ENCODE measurements at places on chromosomes 11 and 22. TPM values are rescaled to one million over a fixed set of nuclear protein-coding genes. Genes with fewer than 3 reads are reported as not detected.

GRCh38 chr11:1943576-1943975 is 3.6 kb upstream of the MRPL23 start:
- DNase-seq: peak; percentile 8

DNA sequence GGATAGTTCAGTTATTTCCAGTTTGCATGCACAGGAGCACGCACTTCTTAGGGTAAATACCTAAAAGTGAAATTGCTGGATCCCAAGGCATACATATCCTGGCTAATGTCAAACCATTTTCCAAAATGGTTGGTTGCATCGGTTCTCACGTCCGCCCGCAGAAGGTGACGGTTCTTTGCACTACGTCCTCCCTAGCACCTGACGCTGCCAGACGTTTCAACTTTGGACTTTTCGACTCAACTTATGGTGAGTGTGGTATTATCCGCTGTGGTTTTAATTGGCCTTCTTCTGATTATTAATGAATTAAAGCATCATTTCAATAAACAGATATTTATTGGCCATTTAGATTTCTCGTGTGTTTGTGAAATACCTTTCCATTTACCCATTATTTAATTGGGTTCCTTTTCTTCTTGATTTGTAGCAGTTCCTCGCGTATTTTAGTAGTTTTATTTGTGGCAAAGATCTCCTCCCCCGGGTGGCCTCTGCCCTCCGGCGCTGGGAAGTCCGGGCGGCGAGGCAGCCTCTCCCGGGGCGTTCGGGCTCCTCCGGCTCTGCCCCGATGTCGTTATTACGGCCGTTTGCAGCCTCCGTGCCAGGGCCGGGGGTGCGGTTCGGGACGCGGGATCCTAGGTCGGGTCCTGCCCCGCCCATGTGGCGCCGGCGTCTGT is at the start of gene JHY:
Gene JHY, plus strand, starts transcription at position 571 of the 668 bp plus-strand sequence. CDS start 3,091 bp downstream, outside the sequence.
- no peak for DNase-seq

DNA sequence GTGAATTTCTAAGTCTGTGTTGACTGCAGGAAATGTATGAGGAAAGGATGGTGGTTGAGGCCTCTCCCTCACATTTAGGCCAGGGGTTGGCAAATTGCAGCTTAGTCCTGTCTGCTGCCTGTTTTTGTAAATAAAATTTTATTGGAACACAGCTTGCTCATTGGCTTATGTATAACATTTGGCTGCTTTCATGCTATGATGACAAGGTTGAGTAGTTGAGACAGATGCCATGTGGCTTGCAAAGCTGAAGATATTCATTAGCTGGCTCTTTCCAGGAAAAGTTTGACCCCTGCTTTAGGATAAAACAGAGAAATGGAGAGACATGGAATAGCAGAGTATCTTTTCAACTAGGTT is 46.2 kb downstream of the BCR start:
- DNase-seq: no peak

DNA sequence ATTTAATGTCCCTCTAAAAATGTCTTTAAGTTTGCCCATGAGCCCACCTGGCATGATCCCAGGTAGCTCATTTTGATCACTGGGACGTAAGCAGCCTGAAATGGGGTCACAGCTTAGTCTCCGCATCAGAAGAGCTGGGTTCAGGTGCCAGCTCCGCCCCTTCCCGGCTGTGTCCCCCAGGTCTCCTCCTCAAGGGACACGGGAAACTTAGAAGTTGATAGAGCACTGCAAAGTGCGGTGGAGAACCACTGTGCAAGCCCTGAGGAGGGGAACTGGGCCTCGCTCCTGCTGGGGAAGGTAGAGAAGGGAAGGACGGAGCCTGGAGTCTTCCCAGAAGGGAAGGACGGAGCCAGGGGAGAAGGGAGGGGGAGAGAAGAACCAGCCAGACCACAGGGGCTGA is 7.7 kb downstream of the TOM1 start:
- no peak for DNase-seq

GRCh38 chr22:35489239-35489638 is 51.4 kb upstream of the RASD2 start:
- no peak for DNase-seq

- no peak for DNase-seq
Observed at GRCh38 chr11:46075168-46075567, 46.1 kb downstream of the PHF21A start.

Gene SNX15
- 33.0 TPM for total RNA-seq

DNA sequence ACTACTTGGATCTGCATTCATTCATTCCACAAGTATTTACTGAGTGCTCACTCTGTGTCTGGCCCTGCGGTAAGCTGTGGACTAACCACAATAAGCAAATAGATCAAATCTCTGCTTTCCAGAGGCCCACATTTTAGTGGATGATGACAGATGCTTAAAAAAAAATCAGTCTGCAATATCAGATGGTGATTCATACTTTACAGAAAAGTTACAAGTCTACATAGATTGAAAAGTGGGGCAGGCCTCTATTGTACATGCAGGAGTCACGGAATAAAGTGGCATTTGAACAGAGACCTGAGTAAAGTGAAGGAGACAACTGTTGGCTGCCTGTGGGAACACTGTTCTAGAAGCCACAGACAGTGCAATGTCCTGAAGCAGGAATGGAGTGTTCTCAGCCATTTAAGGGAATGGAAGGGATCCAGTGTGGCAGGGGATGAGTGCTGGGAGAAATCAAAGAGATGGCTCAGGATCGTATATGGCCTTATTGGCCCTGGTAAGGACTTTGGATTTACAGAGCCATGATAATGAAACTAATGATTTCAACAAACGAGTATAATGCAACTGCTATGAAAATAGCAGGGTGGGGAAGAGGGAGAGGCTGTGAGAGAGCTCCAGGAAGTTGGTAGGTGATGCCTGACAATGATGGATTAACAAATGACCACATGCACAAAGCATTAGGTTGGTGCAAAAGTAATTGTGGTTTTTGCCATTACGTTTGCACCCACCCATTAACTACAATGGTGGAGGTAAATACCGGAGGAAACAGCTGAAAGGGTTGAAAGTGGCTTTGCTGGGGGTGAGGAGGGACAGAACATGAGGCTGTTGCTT is 31.1 kb downstream of the TMEM45B start:
- no peak for DNase-seq

DNA sequence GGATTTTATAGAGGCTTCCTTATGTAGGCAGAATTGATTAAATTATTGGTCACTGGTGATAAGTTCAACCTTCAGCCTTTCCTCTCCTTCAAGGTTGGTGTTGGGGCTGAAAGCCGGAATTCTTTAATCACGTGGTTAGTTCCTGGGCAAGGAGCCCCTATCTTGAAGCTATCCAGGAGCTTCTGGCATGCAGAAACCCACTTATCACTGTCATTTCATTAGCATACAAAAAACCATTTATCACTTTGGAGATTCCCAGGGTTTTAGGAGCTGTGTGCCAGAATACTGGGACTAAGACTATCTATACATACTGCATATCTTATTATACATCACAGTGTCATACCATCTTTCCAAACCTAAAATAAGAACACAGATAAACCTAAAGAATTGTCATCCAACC is 18.5 kb upstream of the MED17 start:
- no peak for DNase-seq

DNA sequence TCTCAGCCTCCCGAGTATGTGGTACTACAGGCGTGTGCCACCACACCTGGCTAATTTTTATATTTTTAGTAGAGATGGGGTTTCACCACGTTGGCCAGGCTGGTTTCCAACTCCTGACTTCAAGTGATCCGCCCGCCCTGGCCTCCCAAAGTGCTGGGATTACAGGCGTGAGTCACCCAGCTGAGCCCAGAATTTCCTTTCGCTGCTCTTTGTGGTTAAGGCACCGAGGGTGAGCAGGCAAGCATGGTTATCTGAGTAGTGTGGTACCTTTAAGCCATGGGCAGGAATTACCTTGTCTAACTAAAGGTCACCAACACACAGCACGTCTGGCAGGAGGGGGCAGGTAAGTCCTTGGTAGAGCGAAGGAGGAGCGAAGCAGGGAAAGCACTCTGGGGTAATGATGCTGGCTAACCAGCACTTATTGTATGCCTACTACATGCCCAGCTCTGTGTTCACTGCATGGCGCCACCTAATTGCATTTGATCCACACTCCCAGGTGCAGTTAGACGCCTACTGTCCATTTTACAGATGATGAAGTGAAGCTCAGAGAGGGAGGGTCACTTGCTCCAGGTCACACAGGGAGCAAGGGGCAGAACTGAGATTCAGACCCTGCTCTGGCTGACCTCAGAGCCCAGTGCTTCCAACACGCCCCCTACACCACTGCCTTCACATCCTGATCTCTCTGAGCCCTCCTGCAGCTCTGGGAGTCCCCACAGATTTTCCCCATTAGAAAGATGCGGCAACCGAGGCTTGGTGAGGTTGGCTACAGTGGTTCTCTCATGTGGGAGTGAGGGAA is 45.7 kb downstream of the TRIOBP start:
- DNase-seq: no peak

Gene VWCE
- 40.1 TPM for total RNA-seq

DNA sequence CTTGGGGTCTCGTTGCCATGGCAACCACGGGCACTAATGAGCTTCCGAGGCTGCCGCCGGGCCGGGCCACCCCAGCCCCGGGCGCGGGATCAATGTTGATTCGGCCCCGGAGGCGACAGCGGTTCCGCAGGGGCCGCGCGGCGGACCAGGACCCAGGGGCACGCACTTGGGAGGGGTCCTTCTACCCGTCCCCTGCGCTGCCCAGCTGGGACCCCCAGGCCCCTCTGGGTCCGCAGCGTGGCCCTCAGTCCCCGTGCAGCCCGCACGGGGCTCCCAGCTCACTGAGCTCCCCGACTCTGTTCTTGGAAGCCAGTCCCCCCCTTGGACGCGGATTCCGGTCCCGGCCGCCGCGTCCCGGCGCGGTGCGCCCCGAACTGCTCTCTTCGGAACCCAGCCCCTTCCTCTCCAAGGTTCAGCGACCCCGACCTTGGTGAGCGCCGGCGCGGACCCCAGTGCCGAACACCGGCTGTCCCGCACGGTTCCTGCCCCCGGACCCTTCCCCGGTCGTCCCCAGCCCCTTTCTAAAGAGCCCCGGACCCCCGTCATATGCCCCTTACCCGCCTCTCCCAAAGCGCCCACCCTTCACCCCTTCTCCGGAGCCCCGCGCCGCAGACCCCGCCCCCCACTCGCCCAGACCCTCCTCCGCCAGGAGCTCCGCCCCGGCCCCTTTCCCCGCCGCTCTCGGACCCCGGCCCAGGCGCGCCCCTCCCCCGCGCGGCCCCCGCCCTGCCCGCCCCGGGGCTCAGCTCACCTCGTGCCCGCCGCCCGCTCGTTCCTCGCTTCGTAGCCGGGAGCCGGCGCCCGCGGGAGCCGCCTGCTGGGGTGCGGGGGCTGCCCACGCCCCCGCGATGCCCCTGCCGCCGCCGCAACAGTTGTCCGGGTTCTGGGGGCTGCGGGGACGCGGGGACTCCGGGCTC is 18.3 kb upstream of the SHISAL1 start:
- DNase-seq: no peak

Gene RNF215
- 32.5 TPM for total RNA-seq

GRCh38 chr11:68342459-68343158 is 30.2 kb downstream of the LRP5 start:
- peak; percentile 44 for DNase-seq

Gene PATE2
- not detected for total RNA-seq

Gene C1QTNF5
- total RNA-seq: 0.31 TPM

Gene FXYD2
- 7.7 TPM for total RNA-seq

Gene SGSM1
- 3.6 TPM for total RNA-seq

- no peak for DNase-seq
Observed at GRCh38 chr11:122173074-122173450, 57.0 kb upstream of the BLID start.

DNA sequence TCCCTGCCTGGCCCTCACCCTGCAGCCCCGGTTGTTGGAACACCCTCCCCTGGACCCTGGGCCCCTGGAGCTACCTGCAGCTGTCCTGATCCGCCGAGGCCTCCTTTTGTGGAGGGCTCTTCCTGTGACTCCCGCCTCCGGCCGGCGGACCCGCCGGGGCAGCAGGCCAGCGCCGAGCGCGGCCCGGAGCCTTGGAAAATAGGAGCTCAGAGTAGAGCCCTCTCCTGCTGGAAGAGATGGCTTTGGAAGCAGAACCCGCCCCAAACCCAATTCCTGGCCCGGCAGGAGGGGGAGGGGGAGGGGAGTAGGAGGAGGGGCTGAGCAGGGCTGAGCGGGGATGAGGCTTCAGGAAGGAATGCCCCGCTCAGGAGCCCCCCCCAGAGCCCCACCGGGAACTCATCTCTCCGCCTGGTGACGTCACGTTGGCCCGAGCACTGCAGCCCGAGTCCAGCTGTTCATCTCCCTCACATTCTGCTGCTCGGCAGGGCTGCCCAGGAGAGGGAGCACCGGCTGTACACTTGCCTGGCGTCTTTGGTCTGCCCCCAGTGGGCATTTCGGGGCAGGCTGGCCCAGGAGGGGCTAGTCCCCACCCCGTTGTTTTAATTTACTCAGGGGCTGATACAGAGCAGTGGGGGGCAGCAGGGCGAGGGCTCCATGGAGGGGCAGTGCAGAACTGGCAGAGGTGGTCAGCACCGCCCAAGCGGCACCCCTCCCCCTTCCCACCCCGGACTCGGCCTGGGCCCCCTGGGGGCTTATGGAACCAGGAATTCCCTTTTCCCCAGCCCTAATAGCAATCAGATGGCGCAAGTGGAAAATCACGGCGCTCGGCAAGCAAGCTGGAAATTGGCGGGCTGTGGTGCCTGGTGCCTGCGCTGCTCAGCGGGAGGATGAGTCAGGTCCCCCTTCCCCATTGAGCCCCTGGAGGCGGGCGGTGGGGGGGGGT is at the start of gene MRGPRF:
Gene MRGPRF, minus strand, starts transcription at position 238 of the 943 bp plus-strand sequence. CDS start 3,345 bp downstream, outside the sequence.
- no peak for DNase-seq

Gene OR8G1
- not detected for total RNA-seq

DNA sequence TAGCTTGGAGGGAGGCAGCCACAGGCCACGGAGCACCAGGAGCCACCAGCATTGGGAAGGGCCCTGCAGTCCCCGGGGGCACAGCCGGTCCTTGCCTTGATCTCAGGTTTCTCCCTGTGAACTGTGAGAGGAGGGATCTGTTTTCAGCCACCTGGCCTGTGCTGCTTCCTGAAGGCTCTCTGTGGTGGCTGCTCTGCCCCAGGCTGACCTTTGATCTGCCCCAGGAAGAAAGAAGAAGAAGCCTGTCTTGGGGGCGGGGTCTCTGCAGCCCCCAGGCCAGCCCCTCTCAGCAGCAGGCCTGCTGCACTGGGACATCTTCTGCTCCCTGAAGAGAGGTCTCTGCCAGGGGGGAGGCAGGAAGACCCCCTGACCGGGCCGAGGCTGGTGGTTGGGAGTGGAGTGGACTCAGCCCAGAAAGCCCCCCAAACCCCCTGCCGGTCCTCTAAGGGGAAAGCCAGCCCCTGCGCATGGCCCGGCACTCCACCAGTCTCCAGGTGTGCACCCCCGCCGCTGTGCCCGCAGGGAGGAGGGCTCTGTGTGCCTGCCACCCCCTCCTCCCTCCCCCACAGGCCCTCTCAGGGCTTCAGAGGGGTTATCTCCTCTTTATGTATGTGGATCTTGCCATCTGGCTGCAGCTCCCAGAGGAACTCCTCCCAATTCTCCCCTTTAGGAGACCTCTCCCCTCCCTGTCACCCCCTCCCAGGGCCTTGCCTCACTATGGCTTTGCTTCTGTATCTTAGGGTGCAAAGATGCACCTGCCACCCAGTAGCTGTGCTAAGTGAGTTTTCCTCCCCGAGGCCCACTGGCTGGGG is 675.3 kb downstream of the BRD1 start:
- no peak for DNase-seq

Gene OR51B5
- total RNA-seq: 0.44 TPM

Gene CHRM1
- 0.67 TPM for total RNA-seq

- DNase-seq: peak; percentile 47
Observed at GRCh38 chr11:67289226-67289650, at the start of gene ANKRD13D. TSS of gene ANKRD13D (plus strand) at chr11:67289303. CDS start at chr11:67289461, 158 bp downstream.

- no peak for DNase-seq
Observed at GRCh38 chr11:65586676-65587075, 8.9 kb downstream of the KCNK7 start.

Gene KIF18A
- 17.0 TPM for total RNA-seq

Gene MAFF
- 10.2 TPM for total RNA-seq

Data from progenitor cell of endocrine pancreas (in vitro differentiated cells).